ENCODE measurements at places on chromosomes 3 and 15.

GRCh38 chr15:68712886-68713285 is 107.8 kb downstream of the ANP32A start:
- no peak for DNase-seq

DNA sequence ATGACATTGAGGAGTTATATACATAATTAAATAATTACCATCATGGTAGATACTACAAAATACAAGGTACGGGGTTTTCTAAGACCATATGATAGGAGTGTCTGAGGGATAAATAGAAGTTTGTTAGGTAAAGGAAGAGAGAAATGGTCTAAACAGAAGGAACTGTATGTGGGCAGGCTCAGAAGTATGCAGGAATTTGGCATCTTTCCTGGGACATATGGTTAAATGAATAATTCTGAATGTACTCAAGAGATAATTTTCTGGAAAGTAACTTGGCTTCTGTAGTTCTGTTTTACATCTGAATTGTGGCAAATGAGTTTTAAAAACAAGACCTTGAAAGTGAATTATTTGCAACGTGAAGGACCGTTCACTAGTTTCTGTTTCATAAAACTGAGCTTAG is 17.5 kb downstream of the LMCD1 start:
- DNase-seq, result no peak

- no peak for DNase-seq
Measured at GRCh38 chr3:118792191-118792590, 242.5 kb downstream of the IGSF11 start.

- DNase-seq, result no peak
Measured at GRCh38 chr15:77418391-77418965, 1.4 kb downstream of the PEAK1 start.

- DNase-seq, result no peak
Measured at GRCh38 chr3:45955017-45955647, 11.9 kb downstream of the CXCR6 start.

DNA sequence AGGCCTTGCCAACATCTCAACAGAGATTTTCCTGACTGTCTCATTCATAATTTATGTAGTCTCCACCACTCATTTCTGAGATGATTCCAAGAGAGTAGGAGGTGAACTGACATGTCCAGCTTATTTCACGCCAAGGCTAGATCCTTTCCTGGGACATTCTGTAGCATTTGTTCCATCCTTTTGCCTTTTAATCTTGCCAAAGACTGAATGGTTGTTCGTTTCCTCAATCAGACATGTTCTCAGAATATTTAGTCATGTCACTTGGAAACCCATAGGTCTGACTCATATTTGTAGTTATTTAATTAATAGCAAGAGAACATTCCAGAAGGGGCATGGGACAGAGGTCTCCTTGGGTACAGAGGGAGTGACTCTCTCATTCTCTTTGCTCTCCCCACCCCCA is 80.9 kb downstream of the DHX36 start:
- DNase-seq, result no peak
